HepG2 (cell line): ENCODE measurements at places on chromosomes 11 and 22. TPM values are rescaled to one million over a fixed set of nuclear protein-coding genes. Genes with fewer than 3 reads are reported as not detected.
A peak's percentile ranks its signal among the peaks of the same experiment; 100 is the strongest.

Gene DSCAML1
- 0.40 and 0.72 TPM in 2 replicates for polyA plus RNA-seq

Gene HBD
- not detected in 2 replicates for polyA plus RNA-seq

GRCh38 chr11:64659417-64660144 is 63.4 kb downstream of the NRXN2 start:
- peak; percentile 39 for DNase-seq

- DNase-seq, result no peak
Measured at GRCh38 chr22:27186643-27187042, 529.3 kb downstream of the MIAT start.

- DNase-seq, result peak; percentile 18
Measured at GRCh38 chr22:43481568-43482317, 69.9 kb downstream of the MPPED1 start.

GRCh38 chr22:24069721-24070120 is 58.6 kb downstream of the CABIN1 start:
- DNase-seq, result no peak

DNA sequence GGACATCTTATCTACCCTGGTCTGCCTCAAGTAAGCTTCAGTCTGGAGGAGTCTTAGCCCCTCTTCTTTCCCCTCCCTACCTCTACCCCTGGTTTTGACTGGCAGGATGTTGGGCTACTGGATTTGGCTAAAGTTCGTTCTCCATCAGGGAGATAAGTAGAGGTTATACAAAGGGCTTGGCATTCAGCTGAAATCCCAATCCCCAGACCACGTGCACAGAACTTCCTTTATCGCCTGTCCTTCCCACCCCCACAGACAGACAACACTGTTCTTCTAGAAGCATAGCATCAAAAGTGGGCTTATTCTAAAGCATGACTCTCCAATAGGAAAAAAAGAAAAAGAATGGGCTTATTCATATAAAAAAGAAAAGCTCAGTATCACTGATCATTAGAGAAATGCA is 7.8 kb downstream of the PRG3 start:
- DNase-seq, result no peak

DNA sequence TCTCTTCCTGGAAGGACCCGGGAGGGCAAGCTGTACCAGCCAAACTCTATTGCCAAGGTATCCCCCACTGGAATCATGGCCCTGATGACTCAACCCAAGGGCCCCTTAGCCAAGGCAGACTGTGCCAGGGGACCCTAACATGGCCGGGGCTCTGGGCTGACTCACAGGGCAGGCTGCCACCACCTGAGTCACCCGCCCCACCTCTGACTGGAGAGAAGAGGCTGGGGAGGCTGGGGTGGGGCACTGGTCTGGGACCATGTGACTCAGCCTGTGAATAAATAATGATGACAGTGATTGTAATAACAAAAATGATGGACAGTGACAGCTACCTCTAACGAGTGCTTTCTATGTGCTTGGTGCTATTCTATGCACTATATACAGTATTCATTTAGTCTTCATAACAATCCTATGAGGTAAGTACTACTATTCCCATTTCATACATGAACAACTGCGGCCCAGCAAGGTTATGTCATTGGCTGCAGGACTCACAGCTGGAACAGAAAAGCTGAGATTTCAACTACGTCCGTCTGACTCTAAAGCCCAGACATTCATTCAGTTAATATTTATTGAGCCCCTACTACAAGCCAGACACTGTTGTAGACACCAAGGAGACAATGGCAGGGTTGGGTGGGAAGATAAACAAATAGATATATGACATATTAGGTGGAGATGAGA is 84.2 kb downstream of the FBXO7 start:
- DNase-seq, result no peak
